Sigmoid colon (tissue), 7 donors: ENCODE measurements at places on chromosomes 12 and 14.
A peak's percentile ranks its signal among the peaks of the same experiment; 100 is the strongest.

DNA sequence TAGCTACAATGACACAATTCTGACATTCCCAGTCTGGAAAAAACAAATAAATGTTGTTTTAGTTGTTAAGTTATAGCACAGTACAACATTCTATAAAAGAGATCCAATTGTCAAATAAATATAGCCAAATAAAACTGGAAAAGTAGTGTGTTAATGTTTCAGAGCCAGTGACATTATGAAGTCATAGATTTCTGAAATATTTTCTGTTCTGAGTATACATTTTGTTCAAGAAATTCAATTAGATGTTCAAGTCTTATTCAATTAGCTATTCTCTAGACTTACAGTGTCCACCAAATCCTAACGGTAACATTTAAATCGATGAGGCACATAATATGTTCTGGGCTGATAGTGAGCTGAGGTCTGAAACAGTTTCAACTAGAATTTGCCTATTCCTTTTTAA, 196.1 kb upstream of the ABCD2 start:
- DNase-seq: no peak

- no peak for DNase-seq
Measured at GRCh38 chr12:60926256-60926655, 1330.4 kb downstream of the SLC16A7 start.

- no peak for DNase-seq
Measured at GRCh38 chr14:75495399-75495798, 26.9 kb upstream of the BATF start.

DNA sequence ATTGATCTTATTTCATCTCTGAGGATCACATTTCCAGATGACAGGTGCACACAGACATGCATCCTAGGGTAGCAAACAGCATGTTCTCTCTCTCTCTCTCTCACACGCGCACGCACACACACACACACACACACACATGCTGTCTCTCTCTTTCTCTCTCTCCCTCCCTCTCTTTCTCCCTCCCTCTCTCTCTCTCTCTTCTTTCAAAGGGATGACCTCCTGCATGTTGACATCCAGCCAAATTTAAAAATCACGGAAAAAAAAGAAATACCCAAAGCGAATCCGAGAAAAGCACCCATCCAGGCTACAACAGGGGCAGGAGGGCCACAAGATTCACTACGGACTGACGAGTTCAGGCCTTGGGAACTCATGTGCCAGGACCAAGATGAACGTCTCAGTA, 2.3 kb downstream of the KSR2 start:
- DNase-seq: no peak

DNA sequence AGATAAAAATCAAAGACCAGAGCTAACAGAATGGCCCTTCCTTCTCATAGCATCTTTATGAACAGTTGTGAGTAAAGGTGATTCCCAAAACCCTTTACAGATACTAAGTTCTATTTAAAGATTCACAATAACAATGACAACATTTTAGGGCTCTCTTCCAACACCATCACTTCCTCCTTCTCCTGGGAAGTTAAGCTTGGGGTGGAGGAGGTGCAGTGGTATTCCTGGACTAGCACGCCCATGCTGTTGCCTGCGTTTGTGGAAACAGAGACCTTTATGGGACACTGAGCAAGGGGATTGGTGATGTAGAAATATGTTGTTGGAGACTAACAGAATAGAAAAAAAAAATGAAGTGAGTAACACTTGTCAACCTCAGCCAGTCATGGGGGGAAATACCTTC, 22.5 kb downstream of the SYNE2 start:
- no peak for DNase-seq

DNA sequence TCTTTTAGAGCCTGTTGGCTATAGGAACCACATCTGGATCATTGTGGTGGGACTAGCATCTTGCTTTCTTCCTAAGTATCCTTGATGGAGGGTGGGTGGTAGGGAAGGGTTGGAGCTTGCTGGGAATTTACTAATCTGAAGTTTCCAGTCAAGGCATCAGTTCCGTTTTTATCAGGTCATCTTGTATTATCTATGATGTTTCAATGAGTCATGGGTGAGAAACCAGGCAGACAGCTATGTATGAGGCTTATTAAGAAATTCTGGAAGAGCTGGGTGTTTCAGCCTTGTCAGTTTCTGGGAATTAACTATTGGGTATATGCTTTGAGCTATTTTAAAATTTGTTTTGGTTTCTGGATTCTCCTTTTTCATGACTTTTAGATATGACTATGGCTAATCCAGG, 11.3 kb downstream of the TSFM start:
- no peak for DNase-seq

GRCh38 chr12:95633049-95633731, 81.9 kb upstream of the USP44 start:
- DNase-seq: no peak

DNA sequence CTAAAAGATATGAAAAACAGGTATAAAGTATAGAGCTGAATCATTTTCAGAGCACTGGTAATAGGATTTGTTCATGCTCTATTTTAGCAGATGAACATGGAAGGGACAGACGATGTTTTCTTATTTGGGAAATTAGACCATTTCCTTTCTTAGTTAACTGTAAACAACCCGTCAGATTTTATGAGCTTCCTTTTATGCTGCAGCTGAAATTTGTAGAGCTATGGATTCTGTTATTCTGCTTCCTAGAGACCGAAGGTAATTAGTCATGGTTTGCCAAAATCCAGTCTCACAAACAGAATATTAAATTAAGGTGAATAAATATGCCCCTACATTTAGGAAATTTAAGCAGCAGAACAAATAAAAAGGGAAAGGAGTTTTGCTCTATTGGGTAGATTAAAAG, 180.2 kb upstream of the SYT1 start:
- no peak for DNase-seq

- DNase-seq: no peak
Measured at GRCh38 chr12:112005419-112006395, 7.3 kb downstream of the TMEM116 start.

GRCh38 chr12:7136676-7137075, 6.5 kb downstream of the CLSTN3 start:
- DNase-seq: no peak

DNA sequence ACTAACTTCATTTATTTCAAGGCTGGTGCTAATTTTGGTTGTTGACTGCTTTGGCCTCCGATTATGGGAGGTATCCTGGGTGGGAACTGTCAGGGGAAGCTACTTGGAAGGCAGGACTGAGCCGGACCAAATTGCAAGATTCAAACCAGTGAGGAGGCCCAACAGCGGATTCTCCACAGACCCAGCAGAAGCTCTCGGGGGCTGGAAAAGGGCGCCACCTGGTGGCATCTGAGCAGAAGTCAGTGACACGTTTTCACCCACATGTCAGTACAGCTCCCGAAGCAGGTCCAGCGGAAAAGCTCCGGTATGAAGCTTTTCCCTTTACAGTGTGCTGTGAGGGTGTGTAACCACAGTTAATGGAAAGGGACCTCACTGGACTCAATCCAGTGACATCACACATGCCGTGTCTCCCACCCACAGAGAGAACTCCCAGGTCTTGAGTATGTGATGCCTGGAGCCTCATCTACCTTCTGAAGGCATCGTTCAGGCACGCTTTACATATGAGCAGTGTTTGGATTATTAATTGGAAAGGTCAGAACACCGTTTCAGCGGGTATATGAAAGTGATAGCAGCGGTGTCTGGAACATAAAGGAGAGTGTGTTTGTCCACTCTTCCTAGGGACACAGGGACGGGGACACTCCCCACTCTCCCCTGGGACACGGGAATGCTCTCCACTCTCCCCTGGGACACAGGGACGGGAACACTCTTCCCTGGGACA, 3.6 kb upstream of the P2RX2 start:
- peak; percentile 91 for DNase-seq
